ENCODE measurements at places on chromosomes 5 and 9.

GRCh38 chr5:131581702-131582101, 53.3 kb downstream of the RAPGEF6 start:
- DNase-seq = no peak

- DNase-seq = no peak
Measured at GRCh38 chr5:4772591-4772990, 367.5 kb upstream of the ADAMTS16 start.

- DNase-seq = no peak
Measured at GRCh38 chr5:150323092-150323491, 20.4 kb upstream of the ARSI start.

- DNase-seq = no peak
Measured at GRCh38 chr5:178625679-178626483, 969 bp downstream of the CLK4 start.

DNA sequence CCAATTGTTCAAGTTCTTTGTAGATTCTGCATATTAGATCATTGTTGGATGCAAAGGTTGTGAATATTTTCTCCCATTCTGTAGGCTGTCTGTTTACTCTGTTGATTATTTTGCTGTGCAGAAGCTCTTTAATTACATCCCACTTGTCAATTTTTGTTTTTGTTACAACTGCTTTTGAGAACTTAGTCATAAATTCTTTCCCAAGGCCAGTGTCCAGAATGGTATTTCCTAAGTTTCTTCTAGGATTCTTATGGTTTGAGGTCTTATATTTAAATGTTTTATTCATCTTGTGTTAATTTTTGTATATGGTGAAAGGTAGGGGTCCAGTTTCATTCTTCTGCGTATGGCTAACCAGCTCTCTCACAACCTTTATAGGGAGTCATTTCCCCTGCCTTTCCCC, 116.5 kb downstream of the CPLANE1 start:
- no peak for DNase-seq

DNA sequence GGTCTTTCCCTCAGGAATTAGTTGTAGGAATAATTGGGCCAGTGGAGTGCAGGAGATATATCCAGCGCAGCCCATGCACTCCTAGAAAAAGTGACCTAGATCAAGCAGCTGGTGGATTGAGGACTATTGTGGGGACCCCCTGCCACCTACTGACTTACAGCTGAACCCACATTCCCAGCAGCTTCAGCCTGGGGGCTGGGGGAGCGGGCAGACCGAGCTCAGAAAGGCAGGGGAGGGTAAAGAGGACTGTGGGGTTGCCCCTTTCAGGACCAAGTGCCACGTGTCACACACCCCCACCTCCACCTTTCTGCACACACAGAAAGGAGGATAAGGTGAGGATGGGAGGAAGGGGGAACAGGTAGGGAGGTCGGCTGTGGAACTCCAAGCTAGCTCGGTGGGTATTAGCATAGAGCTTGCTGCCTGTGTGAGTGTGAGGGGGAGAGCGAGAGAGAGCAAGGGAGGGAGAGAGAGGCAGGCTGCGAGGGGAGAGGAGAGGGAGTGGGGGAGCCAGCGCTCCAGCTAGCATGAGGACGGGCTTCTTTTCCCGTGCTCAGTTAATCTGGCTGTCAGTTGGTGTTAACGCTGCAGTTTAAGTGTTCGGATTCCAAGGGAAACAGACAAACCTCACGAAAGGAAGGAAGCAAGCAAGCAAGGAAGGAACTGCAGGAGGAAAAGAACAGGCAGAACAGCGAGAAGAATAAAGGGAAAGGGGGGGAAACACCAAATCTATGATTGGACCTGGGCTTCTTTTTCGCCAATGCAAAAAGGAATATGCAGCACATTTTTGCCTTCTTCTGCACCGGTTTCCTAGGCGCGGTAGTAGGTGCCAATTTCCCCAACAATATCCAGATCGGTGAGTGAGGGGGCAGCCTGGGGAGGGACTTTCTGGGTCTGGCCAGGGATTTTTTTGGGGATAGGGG, at the start of gene GRIA1:
Gene GRIA1, plus strand, starts transcription at position 553 of the 920 bp plus-strand sequence.
- no peak for DNase-seq

DNA sequence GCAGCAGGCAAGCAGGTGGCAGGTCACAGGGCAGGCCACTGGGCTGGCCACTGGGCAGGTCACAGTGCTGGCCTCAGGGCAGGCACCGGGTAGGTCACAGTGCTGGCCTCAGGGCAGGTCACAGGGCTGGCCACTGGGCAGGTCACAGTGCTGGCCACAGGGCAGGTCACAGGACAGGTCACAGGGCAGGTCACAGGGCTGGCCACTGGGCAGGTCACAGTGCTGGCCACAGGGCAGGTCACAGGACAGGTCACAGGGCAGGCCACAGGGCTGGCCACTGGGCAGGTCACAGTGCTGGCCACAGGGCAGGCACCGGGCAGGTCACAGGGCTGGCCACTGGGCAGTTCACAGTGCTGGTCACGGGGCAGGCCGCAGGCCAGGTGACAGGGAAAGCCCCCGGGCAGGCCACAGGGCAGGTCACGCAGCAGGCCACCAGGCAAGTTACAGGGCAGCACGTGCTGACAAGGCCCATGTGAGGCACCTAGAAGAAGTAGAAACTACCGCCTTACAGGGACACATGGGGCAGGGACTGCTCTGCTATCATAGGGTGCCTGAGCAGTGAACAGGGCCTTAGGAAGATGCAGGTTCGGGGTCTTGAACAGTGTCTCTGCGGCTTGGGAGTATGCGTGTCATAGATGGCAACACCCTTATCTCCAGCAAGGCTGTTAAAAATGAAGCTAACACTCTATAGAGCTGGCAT, 18.6 kb upstream of the MED10 start:
- DNase-seq = no peak

Data from dorsolateral prefrontal cortex (tissue), 122 donors.